C1 segment of cervical spinal cord (tissue), 14 donors: ENCODE measurements at places on chromosomes 5 and 9.

- no peak for DNase-seq
Observed at GRCh38 chr5:180133551-180133950, 62.0 kb upstream of the RNF130 start.

- DNase-seq, result no peak
Observed at GRCh38 chr5:143206196-143207053, 197.1 kb downstream of the NR3C1 start.

DNA sequence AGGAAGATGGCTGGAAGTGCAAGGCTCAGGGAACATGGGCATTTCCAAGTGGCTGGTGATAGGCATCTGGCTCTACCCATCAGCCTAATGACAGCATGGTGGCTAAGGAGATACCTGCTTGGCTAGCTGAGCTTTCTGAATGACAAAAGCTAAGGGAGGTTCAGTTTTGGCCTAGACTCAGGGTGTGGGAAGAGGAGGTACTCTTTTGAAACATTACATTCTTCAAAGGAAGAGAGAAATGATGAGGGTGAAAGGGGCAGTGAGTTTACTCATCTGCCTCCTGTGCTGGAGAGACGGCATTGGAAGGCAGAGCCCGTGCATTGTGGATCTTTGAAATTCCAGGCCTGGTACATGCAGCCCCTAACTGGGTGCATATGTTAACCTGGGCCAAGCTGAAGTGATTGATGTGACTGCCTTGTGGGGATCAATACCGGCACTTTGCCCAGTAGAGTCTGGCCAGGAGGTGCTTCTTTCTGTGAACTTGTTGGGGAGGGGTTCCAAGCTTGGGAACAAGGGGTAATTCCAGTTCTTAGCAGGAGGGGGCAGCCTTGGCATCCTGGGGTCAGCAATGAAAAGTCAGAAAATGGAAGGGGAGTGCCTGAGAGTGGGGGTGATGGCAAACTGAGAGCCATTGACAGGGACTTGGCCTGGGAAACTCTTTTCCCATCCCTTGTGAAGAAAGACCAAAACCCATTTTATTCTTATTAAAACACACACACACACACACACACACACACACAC, 108.6 kb downstream of the ACER2 start:
- DNase-seq, result no peak

DNA sequence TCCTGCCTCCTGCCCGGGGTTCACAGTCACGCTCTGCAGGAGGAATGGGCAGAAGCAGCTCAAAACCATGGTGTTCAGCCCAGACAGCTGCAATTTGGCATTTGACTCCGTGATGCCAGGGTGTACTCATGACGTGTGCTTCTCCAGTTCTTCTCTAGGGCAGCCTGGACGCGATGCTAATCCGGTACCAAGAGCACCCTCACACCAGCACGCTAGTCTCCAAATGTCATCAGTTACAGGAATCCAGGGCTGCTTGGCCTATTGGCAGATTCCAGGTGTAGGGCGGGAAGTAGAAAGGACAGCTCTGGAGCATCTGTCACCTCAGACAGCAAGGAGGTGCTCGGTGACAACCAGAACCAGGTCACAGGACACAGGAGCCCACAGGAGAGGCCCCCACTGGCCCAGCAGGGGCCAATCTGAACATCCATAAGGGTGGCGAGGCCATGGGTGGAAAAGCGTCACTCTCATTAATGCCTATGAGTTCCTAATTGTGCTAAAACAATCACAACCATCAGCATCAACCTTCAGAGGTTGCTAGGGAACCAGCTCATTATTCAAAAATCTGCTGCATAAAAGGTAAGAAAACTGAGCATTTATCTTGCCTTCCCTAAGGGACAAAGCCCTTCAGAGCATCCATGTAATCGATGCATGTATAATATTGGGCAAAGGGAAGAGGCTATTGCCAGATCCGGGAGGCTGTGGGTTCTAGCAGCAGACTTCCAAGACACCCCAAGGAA, 241.9 kb upstream of the IRX4 start:
- no peak for DNase-seq

- no peak for DNase-seq
Observed at GRCh38 chr5:68033029-68033428, 182.5 kb upstream of the PIK3R1 start.

DNA sequence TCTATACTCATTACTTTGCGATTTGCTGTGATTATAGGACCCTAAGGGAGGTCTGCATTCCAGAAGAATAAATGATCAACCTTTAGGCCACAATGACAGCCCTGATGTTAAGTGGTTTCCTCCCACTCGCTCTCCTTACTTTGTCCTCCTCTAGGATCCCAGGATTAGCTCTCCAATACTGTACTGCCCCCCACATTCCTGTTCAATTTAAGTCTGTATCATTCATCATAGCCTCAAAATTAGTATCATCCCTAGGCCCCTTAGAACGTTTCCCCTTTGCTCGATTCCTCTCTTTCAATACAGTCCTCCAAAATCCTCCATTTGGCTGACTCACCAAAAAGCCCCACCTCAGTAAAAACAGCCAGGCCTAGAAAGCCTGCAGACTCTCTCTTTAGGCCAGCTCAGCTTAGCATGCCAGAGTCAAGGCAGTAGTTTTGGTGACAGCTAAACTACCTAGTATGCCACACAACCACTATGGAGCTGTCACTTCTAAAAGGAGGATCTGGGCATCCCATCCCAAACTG, 24.4 kb downstream of the RNF145 start:
- no peak for DNase-seq

- no peak for DNase-seq
Observed at GRCh38 chr5:93072831-93073459, 508.1 kb downstream of the NR2F1-AS1 start.

DNA sequence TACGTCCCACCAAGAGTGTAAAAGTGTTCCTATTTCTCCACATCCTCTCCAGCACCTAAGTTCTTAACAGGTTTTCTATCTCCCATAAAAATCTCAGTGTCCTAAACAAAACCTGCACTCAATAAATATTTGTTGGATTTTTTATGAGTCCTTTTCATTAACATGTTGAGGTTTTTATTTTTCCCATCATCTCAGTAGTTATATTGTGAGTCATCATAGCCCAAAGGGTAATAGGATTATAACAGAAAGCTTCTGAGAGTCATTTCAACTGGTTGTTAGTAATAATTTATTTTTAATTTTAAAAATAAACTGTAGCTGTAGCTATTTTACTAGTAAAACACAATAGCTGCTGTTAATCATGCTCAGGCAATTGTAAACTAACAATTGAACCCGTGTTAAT, 331.6 kb upstream of the SLC30A5 start:
- no peak for DNase-seq

DNA sequence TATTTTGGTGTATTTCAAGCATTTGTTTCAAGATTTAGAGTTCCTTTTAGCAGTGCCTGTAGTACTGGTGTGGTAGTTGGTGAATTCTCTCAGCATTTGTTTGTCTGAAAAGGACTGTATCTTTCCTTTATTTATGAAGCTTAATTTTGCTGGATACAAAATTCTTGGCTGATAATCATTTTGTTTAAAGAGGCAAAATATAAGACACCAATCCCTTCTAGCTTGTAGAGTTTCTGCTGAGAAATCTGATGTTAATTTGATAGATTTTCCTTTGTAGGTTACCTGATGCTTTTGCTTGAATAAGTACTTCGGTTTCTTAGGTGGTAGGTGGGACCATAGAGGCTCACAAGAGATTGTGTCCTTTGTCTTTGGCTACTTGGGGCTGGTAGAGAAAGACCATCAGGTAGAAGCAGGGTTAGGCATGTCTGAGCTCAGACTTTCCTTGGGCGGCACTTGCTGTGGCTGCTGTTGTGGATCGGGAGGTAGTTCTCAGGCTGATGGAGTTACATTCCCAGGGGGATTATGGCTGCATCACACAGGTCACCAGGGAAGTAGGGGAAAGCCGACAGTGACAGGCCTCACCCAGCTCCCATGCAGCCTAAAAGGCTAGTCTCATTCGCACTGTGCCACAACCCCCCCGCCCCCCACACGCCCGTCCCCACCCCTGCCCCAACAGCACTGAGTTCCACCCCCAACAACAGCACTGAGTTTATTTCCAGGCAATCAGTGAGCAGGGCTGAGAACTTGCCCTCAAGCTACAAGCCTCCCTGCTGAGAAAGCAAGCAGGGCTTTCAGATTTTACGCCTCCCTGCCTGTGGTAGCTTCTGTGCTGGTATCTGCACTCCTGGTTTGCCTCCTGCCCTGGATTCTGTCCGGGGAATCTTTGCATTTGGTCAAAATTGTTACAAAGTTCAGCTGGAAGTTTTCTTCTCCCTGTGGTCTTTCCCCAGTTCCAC, 127.1 kb upstream of the GLRA1 start:
- no peak for DNase-seq

- no peak for DNase-seq
Observed at GRCh38 chr5:113250341-113250953, 184.3 kb downstream of the TSSK1B start.

- DNase-seq, result no peak
Observed at GRCh38 chr9:88786291-88787079, 204.8 kb upstream of the S1PR3 start.

- no peak for DNase-seq
Observed at GRCh38 chr9:69504058-69504457, 168.1 kb downstream of the APBA1 start.

DNA sequence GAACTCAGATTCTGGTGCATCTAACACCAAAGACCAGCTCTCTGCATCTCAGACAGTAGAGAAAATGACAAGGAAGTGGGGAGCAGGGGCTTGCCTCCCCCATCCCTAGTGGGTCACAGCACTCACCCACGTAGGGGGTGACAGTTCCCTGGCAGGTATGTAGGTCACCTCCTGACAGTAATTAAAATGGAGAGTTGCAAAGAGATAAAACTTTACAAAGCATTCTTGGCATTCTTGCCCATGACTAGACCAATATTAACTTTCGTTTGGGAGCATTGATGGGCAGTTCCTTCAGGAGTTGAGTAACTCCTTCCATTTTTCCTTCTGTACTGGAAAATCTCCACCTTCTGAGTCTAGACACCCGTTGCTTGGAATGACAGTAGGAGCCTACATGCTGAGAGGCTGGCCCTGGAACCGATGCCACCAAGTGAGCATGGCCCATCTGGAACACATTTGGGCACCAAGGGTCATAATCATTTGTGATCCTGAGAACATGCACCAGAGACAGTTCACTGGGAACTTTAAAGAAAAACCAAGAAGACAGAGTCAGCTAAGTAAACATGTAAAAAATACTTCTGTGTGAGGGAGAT, 81.5 kb upstream of the MSX2 start:
- no peak for DNase-seq

- no peak for DNase-seq
Observed at GRCh38 chr9:125732562-125732961, 14.6 kb upstream of the PBX3 start.

DNA sequence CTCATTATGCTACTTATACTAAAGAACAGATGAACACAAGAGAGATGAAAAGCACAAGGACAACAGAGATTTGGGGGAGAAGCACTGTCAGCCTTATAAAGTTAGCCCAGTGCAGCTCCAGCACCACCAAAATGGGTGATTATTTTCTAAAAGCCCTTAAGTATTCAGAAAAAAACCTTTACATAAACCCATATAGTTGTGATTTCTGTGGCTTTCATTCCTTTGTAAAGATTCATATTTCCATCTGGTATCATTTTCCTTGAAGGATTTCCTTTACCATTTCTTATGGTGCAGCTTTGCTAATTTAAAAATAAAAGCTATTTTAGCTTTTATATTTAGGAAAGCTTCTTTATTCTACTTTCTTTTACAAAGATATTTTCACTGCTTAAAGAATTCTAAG, 311.0 kb downstream of the TMEM167A start:
- DNase-seq, result no peak

GRCh38 chr5:177981296-177982071, 14.6 kb downstream of the PROP1 start:
- no peak for DNase-seq

- DNase-seq, result no peak
Observed at GRCh38 chr9:37191403-37192089, 71.2 kb downstream of the ZCCHC7 start.
